ENCODE measurements at places on chromosomes 12 and 14.
A peak's percentile ranks its signal among the peaks of the same experiment; 100 is the strongest.

DNA sequence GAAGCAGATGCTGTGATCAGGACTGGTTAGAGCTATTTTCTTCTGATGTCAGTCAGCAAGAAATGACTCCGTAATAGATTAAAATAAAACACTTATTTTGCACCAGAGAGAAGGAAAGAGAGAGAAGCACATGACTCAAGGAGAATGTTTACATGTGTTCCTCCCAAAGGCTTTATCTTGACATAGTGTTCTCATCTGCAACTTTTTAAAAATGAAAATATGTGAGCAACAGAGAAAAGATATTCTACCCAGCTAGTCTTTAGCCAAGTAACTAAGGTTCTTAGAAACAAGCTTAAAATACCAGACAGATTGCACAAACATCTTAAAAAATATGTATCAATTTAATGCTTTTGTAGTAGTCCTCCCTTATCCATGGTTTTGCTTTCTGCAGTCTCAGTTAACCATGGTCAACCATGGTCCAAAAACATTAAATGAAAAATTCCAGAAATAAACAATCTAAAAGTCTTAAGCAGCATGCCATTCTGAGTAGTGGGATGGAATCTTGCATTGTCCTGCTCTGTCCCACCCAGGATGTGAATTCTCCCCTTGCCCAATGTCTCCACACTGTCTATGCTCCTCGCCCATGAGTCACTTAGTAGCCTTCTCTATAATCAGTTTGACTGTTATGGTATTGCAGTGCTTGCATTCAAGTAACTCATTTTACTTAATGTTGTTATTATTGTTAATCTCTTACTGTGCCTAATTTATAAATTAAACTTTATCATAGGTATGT is 9.9 kb downstream of the SERPINA10 start:
- no peak for DNase-seq

DNA sequence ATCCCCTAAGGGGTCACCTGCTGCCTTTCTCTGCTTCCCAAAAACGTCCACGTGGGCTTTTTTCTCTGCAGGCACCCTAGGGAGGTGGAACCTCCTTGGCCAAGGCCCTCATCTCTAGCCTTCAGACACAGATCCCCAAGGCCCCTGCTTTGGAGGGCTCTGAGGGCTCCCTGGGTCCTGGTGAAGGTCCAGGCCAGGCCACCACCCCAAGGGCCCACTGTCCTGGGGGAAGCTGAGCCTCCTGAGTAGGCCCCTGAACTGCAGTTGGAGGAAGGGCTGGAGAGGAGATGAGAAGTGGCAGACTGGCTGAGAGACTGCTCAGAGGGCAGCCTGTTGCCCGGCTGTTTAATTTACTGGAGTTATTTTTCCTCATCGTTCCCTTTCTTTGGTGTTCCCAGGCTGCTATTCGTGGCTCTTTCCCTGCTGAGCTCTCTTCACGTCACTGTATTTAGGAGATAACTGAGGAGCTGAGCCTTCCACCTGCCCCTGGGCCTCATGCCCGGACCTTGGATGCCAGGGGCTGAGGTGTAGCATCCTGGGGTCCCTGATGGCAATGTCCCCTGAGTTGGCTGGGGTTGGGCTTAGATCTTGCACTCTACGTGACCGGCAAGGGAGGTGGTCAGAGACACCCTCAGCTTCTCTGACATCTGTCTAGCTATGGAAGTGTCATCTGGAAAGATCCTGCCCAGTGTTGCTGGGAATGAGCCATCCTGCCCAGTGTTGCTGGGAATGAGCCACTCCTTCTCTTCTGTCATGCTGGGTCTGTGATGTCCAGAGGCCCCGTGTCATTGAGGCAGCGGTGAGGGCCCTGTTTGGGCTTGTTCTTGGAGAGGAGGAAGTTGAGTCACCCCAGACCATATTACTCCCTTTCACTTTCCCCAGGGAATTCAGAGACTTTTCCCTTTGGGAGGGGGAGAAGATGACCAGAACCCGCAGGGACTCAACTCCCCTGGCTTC is 139.8 kb downstream of the TSPAN9 start:
- DNase-seq = no peak

DNA sequence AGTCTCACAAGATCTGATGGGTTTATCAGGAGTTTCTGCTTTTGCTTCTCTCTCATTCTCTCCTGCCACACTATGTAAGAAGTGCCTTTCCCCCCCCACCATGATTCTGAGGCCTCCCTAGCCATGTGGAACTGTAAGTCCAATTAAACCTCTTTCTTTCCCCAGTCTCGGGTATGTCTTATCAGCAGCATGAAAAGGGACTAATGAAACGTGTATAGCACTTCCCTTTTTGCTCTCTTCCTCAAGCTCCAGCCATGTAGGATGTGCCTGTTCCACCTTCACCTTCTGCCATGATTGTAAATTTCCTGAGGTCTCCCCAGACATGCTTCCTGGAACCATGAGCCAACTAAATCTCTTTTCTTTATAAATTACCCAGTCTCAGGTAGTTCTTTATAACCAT is 7.0 kb upstream of the CRACR2A start:
- no peak for DNase-seq

GRCh38 chr14:103679351-103679750 is 35.9 kb downstream of the XRCC3 start:
- peak; percentile 69 for DNase-seq

DNA sequence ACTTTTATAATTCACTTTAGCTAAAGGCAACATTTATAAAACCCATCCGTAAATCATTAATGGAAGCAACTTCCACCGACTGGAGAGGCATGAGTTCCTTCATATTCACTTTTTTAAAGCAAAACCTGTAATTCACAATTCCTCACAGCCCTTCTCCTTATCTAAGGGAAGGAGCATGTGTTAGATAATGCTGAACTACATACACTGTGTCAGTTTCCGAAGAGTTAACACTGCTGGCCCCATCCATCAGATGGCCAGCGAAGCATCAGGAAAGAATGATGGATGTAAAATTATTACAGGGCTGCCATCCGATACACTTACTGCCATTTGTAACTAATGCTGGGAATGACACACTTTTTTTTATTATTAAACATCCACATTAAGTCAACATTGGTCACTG is 392.8 kb downstream of the SOX5 start:
- no peak for DNase-seq

DNA sequence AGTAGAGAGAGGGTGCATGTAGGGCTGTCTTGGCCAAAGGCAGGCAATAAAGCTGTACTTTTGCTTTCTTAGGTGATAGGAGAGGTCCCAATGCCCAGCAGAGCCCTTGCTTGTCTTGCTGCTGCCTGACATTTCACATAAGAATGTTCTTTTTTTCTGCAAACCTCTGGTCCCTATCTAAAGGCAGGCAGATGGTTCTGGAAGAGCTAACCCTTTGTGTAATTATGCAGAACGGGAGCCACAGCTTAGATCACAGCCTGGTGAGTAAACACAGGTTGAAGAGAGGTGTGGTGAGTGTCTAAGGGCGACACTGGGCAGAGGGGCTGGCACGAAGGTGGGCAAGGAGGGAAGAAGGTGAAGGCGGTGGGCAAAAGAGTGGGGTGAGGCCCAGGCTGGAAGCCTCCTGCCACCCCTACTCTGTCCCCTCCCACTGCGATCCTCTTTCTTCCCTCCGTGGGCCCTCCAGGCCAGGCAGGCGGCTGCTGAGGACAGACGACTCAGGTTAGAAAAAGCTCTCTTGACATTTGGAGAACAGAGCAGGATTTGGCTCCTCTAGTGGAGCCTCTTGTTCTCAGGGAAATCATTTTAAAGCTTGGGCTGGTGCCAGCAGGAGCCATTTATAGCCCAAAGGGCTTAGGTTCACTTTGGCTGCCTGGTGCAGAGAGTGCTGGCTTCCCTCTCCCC is 42.8 kb downstream of the PRMT8 start:
- no peak for DNase-seq

Data from OCI-LY7 (cell line).